Nucleus accumbens (tissue), 56 donors: ENCODE measurements at places on chromosomes 6 and 20.
A peak's percentile ranks its signal among the peaks of the same experiment; 100 is the strongest.

GRCh38 chr20:53735536-53736050 lies 142.0 kb upstream of the ZNF217 start:
- DNase-seq: no peak

GRCh38 chr6:28154357-28154756 lies 12.7 kb downstream of the ZKSCAN8 start:
- no peak for DNase-seq

GRCh38 chr6:44237813-44238433 lies 9.0 kb upstream of the HSP90AB1 start:
- DNase-seq: peak; percentile 83

- DNase-seq: peak; percentile 53
These were observed at the start of gene COL9A3 for GRCh38 chr20:62816884-62817873. Gene COL9A3, plus strand, starts transcription at chr20:62817050. Its CDS starts 15 bp downstream, at chr20:62817065.

GRCh38 chr6:156840606-156841005 lies 63.4 kb downstream of the ARID1B start:
- no peak for DNase-seq

- DNase-seq: no peak
These were observed 137.1 kb downstream of the BMP7 start for GRCh38 chr20:57129303-57129702.

- DNase-seq: no peak
These were observed 118.9 kb downstream of the QKI start for GRCh38 chr6:163533443-163533842.

GRCh38 chr6:109373331-109373730 lies 8.9 kb downstream of the CD164 start:
- DNase-seq: no peak

DNA sequence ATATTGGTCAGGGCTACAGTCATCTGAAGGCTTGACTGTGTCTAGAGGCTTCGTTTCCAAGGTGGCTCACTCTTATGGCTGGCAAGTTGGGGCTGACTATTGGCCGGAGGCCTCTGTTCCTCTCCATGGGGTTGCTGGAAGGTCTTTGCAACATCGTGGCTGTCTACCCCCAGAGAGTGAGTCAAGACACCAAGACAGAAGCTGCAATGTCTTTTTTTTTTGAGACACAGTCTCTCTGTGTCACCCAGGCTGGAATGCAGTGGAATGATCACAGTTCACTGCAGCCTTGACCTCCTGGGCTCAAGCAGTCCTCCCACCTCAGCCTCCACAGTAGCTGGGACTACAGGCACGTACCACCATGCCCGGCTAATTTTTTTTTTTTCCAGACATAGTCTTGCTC lies 29.4 kb upstream of the KIF3B start:
- no peak for DNase-seq

GRCh38 chr6:12923644-12924235 lies 207.2 kb downstream of the PHACTR1 start:
- no peak for DNase-seq

- no peak for DNase-seq
These were observed 144.4 kb upstream of the SSTR4 start for GRCh38 chr20:22890594-22891300.

DNA sequence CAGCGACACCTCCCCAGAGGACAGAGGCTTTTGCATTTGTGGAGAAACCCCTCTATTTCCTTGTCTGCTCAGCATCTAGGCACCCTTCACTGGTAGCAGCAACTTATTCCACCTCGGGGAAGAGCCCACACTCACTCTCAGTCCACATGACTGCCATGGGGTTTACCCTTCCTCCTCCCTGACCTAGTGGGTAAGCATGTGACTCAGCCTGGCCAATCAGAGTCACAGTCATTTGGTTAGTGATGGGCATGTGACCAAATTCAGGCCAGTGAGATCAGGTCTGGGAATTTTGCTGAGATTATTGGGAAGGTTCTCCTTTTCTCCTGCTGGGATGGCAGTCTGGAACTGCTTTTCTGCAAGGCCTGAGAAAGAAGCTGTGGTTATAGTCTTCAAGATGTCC lies 145.7 kb upstream of the PHACTR3 start:
- no peak for DNase-seq

- DNase-seq: no peak
These were observed 26.6 kb upstream of the SNAP91 start for GRCh38 chr6:83735461-83735860.

- no peak for DNase-seq
These were observed 73.7 kb downstream of the GMDS start for GRCh38 chr6:2171728-2172127.

DNA sequence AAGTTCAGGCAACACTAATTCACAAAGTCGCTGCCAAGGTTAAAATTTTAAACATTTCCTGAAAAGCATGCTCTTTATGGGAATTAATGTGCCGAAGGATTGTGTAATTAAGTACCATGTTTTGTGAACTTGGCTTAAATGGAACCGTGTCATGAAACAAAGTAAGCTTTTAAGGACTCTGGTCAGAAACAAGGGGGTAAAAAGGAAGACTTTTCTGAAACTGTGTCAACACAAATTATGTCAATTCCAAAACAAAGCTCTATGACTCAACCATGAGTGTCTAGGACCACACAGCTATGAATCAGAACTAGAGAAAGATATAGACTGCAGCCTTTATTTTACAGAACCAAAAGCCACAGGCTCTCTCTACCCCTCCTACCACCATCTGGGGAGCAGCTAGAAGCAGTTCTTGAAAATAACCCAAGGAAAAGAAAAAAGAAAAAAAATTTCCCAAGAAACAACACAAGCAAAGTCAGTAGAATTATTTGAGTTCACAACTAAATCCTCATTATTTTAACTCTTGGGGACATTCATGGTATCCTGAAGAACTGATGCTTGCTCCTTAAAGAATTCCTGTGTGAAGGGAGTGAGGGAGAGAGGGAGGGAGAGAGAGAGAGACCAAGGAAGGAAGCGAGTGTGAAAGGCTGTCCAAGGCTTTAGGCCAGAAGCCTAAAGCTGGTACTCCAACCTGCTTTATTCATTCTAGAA lies 81.9 kb downstream of the ZMYND8 start:
- DNase-seq: no peak

DNA sequence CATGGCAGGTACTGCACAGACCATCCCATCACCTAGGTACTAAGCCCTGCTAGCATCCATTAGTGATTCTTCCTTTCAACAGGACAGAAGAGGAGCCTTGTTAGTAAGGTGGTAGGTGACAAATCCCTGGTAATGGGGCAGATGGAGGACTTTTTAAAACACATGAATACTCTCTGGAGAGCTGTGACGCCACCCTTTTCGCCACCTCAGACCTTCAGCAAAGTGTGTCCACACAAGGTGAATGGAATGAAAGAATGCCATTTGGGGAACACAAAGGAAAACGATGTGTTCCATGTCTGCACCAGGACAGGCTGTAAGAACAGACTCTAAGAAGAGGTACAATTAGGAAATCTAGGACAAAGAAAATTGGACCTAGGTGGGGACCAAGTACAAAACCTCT lies 110.5 kb upstream of the CARMIL1 start:
- no peak for DNase-seq

DNA sequence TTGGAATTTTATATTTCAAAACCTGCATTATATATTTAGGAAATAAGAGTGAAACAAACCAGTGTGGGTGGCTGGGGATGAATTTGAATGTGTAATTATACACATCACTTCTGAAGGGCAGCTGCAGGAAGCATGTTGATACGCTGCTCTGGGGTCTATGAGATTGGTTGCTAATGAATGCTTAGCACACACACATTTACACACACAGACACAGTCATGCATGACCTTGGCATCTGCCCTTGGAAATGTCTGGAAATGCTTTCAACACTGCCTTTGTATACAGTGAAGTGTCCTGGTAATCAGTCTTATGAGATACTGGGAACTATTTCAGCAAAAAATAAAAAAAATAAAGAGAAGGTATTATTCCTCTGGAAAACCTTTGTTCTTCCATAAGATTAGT lies 83.4 kb downstream of the ELOVL4 start:
- no peak for DNase-seq

- DNase-seq: no peak
These were observed 41.6 kb upstream of the CD93 start for GRCh38 chr20:23127506-23128279.

DNA sequence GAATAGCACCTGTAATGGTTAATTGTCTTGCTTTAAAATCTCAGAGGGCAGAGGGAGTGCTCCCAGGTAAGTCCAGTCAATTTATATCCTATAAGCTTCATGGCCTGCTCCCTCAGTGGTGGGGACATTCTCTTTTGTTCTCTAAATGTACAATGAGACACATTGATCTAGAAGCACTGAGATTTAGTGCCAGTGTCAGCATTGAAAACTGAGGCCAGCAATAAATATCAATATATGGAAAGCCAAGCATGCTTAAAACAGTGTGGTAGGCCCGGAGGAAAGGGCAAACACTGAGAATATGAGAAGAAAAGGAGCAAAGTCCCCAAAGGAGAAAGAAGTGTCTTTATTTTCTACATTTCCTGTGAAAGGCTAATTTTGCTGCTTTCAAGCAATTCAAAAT lies 68.4 kb upstream of the CCN2 start:
- DNase-seq: no peak

GRCh38 chr6:136468711-136469110 lies 81.5 kb downstream of the MAP7 start:
- DNase-seq: peak; percentile 68

- DNase-seq: no peak
These were observed 67.0 kb downstream of the DLGAP4 start for GRCh38 chr20:36373089-36373488.

DNA sequence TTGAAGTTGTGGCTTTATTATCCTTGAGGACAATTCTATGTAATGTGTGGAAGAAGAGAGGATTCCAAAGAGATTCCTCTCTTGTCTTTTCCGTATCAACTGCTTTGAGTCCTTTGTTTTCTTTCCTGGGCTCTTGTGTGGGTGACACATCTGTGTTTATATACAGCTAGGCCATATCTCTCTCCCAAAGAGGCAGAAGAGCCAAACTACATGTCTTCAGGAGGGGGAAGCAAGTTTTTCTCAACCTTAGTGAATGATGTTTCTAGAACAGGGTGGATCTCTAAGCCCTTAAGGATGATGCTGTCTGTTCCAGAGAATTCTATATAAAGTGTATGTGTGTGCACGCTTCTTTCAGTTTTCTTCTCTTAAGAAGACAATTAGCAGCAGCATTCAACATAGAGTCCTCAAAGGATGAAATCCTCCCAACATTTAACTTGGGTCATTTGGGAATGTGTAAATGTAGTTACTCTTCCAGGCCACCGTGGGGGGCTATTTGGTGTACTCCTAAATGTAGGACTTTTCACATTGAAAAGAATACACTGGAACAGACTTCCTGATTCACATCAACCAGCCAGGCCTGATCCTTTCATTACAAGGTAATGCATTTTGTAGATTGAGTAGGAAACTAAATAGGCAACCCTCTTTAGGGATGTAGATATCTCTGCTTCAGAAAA lies 92.8 kb upstream of the EEF1E1 start:
- DNase-seq: no peak

- no peak for DNase-seq
These were observed 1.9 kb upstream of the EDN1 start for GRCh38 chr6:12288211-12288618.

- DNase-seq: no peak
These were observed 121.4 kb downstream of the REV3L start for GRCh38 chr6:111361648-111362047.

- peak; percentile 81 for DNase-seq
These were observed at the start of gene TNFRSF21 for GRCh38 chr6:47309291-47310130. Gene TNFRSF21, minus strand, starts transcription at chr6:47309905. Its CDS starts 394 bp downstream, at chr6:47309511.

DNA sequence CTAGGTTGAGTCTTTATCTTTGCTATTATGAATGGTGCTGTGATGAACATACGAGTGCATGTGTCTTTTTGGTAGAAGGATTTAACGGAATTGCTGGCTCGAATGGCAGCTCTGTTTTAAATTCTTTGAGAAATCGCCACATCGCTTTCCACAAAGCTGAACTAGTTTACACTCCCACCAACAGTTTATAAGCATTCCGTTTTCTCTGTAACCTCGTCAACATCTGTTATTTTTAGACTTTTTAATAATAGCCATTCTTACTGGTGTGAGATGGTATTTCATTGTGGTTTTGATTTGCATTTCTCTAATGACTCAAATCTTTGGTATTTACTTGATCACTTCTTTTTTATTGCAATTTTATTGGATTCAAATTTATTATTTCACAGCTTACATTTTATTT lies 117.4 kb upstream of the HDGFL1 start:
- DNase-seq: no peak

DNA sequence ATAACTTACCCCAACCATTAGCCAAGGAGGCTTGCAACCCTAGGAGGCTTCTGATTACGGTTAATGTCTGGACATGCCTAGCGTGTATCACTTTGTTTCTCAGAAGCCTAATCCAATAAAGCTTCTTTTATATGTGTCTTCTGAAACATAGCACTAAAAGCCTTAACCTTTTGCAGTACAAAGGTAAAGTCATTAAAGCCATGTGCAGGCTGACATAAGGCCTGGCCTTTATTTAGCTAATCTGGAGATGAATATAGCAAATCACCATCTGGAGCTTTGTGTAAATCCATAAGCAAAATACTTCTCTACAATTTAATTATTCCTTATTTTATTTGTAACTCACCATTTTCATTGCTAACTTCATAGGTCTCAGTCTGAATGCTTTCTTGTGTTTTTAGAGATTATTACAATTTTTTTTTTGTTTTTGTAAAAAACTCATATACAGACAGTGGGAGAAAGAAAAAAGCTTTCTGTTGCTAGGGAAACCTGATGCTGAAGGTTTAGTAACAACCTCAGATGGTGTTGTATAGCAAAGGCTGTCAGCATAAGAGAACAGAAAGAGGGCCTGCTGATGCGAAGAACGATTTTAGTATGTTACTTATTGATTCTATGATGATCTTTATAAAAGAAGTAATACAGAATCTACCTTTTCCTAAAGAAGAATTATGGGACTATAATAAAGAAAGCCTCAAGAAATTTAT lies at the start of gene EYS:
Gene EYS, minus strand, starts transcription at position 101 of the 701 bp plus-strand sequence. CDS start 211,816 bp downstream, outside the sequence.
- no peak for DNase-seq

DNA sequence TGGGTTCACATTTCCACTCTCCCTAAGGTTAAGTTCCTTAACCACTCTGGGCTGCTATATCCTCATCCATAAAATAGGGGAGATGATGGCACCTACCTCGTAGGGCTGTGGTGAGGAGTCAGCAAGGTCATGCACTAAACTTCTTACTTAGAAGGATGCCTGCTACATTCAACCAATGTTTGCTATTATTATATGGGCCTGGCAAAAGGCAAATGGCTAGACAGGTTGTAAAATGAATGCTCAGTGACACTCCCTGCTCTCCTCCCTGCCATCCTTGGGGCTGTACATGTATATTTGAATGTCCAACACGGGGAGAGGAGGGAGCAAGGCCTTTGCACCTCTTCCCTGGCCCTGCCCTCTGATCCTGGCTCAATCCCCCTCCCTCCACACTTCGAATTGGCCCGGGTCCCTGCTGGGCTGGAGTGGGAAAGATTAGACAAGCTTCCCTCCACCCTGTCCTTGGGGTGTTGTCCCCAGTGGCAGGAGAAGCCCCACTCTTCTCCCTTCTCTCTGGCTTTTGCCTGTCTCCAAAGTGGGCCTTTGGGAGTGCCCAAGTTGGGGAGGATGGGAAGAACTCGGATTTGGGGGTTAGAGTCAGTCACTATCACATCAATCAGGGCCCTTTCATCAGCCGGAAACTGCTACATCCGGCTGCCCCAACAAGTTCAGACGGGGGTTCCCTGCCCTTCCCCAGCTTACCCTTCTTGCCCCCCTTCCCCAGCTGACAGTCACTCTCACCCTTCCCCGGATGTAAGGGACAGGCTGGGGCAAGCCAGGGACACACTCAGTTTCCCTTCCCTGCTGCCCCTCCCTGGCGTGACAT lies 36.3 kb upstream of the VEGFA start:
- no peak for DNase-seq

- DNase-seq: no peak
These were observed 10.5 kb upstream of the ZNF343 start for GRCh38 chr20:2519115-2519809.
